ENCODE measurements at places on chromosomes 3 and 15.
A peak's percentile ranks its signal among the peaks of the same experiment; 100 is the strongest.

DNA sequence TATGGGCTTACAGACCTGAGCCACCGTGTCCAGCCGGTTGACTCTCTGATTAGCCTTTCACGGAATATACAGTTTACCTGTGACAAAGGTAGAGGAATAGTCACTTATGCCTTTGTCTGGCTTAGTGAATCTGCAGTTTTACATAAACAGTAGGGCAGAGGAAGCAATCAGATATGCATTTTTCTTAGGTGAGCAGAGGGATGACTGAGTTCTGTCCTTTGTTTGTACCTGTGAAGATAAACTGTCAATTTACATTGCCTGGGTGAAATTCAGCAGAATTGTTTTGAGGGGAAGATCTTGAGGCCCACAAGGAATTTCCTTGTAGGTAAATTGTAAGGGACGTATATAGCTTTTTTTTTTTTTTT lies 10.8 kb downstream of the EDEM1 start:
- DNase-seq = no peak

- DNase-seq = no peak
Observed at GRCh38 chr3:117790235-117790987, 1080.8 kb downstream of the TUSC7 start.

DNA sequence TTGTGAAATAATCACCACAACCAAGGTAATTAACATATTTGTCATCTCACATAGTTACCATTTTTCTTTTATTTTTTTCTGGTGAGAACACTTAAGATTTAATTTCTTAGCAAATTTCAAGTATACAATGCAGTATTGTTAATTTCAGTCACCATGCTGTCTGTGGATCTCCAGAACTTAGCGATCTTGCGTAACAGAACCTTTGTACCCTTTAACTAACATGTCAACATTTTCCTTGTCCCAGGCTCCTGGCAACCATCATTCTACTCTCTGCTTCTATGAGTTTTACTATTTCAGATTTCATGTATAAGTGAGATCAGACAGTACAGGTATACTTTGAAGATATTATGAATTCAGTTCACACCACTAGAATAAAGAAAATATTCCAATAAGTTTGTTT lies 154.4 kb downstream of the KCNAB1 start:
- no peak for DNase-seq

GRCh38 chr3:103991461-103992115 lies 1375.1 kb upstream of the ALCAM start:
- DNase-seq = no peak

DNA sequence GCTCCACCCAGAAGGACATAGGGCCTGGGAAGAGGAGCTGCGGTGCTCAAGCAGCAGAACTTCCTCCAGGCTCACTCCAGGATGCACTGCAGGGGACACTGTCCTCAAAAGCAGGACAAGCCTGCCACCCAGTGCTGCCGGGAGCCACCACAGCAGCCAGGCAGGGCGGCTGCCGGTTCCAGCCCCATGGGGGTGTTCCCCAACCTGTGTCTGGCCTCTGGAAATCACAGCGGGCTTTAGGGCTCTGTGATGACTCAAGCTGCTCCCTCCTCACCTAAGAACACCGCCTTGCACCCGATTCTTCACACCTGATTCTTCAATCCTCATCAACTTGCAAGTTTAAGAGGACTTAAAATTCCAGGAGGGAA lies 71.9 kb upstream of the SLC6A11 start:
- DNase-seq = no peak

DNA sequence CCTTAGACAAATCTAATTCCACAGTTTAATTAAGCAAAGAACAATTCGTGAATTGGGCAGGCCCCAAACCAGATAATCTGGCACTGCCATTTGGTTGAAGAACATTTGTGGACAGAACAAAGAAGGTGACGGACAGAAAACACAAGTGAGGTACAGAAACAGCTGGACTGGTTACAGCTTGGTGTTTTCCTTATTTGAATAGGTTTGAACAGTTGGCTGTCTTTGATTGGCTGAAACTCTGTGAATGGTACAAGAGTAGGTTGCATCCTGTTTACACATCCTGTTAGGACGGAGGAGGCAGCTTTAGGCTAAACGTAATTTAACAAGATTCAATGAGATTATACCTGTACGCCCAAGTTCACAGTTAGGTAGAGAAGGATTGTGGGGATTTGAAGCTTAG lies 114.4 kb downstream of the LPP start:
- no peak for DNase-seq

GRCh38 chr3:111069974-111070771 lies 1.4 kb upstream of the NECTIN3 start:
- DNase-seq = no peak

GRCh38 chr3:39021465-39022285 lies 30.1 kb downstream of the SCN11A start:
- DNase-seq = no peak

- no peak for DNase-seq
Observed at GRCh38 chr15:23869396-23869795, 182.3 kb upstream of the NDN start.

DNA sequence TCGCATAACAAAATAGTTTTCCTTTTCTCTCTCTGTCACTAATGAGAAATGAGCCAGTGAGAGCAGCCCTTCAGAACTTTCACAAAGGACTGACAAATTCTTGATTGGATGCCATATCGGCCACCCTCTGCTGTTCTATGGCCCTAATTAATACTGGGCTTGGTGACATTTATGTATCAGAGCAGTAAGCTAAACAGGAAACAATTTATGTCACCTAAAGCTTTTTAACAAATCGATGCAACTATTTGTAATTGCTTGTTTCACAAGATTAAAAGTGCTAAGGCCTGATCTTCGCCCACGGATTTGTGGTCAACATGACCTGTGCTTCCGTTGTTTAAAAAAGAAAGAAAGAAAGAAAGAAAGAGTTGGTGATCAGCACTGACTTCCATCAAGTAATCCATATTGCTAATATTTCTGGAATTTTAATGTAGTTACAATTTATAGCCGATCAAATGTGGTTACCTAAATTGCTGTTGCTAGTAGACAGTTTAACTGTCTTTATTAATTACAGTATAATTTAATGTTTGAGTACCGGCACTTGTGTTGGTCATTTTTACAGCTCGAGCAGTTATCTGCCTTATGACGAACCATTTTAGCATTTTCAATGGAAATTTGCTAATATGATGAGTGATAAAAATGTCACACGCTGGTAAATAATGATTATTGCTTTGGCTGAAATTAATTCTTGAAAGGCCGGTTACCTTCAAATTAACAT lies 631.3 kb downstream of the FOXP1 start:
- DNase-seq = no peak

GRCh38 chr15:60905587-60905986 lies 323.5 kb downstream of the RORA start:
- no peak for DNase-seq

DNA sequence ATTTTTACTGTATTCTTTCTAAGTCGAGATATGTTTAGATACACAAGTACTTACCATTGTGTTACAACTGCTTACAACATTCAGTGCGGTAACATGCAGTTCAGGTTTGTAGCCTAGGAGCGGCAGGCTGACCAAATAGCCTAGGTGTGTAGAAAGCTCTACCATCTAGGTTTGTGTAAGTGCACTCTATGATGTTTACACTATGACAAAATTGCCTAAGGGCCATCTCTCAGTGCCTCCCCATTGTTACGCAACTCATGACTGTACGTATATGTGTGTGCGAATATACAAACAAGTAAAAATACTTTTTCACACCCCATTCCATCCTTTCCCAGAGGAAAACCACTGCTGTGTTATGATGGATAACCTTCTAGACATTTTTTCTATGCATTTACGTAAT lies 44.3 kb downstream of the PXYLP1 start:
- DNase-seq = no peak

DNA sequence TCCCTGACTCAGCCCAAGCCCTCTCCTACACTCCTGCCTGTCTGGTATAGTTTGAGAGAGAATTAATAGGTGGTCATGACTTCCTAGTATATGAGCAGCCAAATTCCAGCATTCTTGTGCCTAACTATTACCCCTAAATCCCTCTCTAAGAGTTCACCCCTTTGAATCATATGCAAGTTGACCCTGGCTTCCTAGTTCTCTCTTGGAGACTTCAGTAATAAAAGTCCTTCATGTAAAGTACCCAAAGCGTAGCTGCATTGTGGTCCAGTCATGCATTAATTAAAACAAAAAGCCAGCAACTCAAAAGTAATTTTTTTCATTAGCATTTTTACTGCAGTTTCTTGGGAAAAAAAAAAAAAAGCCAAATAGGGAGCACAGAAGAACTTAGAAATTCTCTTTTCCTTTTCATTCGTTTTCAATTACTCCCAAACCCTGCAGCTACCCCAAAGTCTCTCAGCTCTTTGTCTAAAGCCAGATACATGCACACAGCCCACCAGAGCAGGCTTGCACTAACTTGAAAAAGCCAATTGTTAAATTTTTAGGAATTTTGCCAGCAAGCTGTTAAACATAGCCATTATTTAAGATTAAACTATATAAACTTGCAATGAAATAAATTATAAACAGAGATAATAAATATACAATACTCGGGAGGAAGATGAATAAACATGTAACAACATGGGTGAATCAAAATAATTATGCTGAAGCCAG lies 50.1 kb upstream of the STT3B start:
- DNase-seq = no peak

GRCh38 chr3:43792904-43793303 lies 102.2 kb downstream of the ABHD5 start:
- no peak for DNase-seq

- DNase-seq = no peak
Observed at GRCh38 chr15:60070838-60071493, 66.9 kb downstream of the FOXB1 start.

DNA sequence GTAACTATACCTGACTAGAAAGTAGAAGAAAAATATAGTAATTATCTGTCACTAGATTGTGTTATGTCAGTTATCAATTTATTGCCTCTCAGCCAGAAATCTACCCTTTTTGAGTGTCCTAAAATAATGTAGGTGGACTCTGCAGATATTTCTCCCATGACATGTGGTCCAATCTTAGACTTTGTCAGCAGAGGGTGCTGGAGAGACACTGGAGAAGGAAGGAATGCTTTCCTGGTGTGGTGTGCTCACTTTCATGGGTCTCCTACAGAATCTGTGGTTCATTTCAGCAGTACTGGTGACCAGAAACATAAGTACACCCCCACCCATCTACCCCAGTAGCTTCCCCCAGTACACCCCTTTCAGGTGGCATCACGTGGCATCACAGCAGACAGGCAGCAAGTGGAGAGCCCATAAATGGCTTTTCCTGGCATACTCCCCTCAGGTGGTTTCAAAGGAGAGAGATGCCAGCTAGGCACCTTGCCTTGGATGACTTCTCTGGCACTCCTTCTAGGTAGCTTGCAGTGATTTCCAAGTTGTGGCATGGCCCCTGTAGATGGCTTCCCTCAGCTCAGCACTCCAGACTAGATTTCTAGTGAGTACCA lies 114.7 kb downstream of the GADL1 start:
- peak; percentile 44 for DNase-seq

DNA sequence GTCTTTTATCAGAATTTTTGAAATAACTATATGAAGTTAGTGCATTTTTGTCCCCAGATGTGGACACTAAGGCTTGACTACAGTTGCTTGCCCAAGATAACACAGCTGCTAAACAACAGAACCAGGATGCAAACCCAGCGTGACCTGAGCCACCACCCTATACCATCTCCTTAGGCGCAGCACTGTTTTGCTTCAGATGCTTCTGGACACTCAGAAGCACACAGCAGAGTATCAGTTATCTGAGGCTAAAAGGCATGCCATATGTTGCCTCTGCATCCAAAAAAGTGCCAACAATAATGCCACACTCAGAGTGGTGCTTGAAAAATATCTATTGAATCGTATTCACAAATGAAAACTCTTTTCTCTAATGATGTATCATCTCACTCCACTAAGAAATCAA lies 24.5 kb downstream of the KCNMB2 start:
- DNase-seq = no peak

DNA sequence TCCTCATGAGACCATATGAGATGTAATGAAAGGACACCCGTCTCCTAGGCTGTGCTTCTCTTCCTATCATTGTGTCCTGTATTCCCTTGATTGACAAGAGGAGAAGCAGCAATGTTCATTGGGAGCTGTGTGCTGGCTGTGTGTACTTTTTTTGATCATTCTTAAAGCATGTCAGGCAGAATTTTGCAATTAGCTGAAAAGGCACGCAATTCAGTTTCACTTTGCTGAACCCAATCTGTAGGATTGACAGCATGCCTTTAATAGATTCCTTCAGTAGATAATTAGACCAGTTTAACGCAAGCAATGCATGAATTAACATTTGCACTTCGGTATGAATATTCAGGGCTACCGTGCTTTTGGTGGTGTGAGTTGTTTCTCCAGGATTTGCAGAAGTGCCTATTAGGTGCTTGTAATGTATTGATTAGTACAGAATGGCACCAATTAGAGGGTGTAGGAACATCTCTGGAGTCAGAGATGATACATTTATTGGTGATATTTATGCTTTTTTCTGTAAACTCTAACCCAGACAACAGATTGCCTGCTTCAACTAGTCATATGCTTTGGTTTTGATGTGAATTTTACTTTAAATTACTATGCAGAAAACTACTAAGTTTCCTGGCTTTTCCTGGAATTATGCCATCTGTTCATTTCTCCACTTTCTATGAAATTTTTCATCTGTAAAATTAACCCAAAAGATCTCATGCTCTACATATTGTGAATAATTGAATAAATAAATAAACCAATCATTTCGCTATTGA lies 114.3 kb downstream of the NSUN3 start:
- DNase-seq = no peak

All from Kasumi-1 (cell line).